Right lobe of liver (tissue), 6 donors: ENCODE measurements at places on chromosomes 13 and 19. TPM values are rescaled to one million over a fixed set of nuclear protein-coding genes. Genes with fewer than 3 reads are reported as not detected.
A peak's percentile ranks its signal among the peaks of the same experiment; 100 is the strongest.

The ZIC5 gene
- total RNA-seq = not detected

The LILRB3 gene
- 8.1 TPM for total RNA-seq

DNA sequence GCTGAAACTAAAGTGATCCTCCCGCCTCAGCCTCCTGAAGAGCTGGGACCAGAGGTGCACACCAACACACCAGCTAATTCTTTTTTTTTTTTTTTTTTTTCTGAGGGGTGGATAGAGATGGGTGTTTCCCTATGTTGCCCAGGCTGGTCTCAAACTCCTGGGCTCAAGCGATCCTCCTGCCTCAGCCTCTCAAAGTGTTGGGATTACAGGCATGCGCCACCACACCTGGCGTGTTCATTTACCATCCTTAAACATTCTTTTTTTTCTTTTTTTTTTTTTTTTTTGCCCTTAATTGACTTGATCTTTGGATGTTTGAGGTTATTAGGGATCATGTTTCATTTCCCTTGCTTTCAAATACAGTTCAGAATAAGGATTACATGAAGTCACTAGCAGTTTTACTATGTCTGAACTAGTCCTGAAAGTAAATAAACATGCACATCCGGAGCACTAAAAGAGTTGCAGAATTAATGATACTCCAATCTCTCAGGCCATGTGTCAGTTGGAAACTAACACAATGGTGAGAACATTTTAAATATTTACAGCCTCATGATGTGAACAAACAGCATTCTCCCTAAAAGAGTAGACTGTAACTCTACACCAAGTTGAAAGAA, 10.2 kb downstream of the UTP14C start:
- H3K27ac ChIP-seq = no peak overlapping the region
- no peaks in the 10 kb centered on the region for H3K4me1 ChIP-seq
- no peaks in the 10 kb centered on the region for H3K36me3 ChIP-seq

DNA sequence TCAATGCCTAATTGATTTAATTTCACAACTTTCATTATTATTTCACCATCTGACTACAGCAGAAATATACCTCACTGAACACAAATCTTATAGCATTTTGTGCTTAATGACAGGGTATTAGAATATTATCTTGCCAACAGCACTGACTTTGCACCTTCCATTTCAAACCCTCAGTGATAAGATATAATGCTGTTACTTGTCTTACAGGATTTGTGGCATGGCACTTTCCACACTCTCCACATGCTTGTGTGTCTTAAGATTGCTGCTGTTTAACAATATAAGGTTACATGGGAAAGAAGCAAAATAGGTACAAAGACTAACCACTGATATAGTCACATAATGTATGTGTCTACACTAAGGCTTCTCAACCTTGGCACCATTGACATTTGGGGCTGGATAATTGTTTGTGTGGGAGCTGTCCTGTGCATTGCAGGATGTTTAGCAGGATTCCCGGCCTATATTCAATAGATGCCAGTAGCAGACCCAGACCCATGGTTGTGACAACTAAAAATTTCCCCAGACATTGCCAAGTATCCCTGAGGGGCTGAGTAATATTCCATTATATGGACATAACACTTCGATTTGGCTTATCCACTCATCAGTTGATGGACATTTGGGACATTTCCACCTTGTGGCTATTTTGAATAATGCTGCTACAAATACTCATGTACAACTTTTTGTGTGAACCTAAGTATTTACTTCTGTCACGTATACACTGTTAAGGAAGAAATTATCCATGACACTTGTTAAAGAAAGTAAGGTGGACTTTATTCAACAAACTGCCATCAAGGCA, 5.7 kb upstream of the DIAPH3 start:
- H3K4me3 ChIP-seq = no peak overlapping the region
- H3K4me1 ChIP-seq = no peaks in the 10 kb centered on the region
- no peak for DNase-seq
- H3K36me3 ChIP-seq = no peaks in the 10 kb centered on the region
- no peak overlapping the region for H3K27ac ChIP-seq

The ZNF865 gene
- 4.6 TPM for total RNA-seq

DNA sequence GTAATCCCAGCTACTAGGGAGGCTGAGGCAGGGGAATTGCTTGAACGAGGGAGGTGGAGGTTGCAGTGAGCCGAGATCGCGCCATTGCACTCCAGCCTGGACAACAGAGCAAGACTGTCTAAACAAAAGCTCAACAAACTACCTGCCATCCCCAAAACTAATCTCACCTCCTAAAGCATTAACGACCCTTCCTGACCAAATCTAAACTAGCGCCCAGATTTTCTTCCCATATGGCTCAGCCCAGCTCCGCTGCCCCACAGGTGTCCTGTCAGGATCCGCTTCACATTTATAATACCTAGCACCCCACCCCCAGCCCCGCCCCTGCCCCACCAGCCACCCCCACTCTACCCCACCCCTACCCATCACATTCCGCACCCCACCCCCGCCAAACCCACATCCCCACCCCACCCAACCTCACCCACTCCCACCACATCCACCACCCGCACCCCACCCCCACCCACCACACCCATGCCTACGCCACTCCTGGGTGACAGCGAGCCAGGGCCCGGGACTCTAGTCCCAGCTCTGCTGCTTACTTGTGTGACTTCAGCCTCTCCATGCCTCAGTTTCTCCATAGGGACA, 599 bp downstream of the C19orf12 start:
- no peaks in the 10 kb centered on the region for H3K4me1 ChIP-seq
- no peak for DNase-seq

DNA sequence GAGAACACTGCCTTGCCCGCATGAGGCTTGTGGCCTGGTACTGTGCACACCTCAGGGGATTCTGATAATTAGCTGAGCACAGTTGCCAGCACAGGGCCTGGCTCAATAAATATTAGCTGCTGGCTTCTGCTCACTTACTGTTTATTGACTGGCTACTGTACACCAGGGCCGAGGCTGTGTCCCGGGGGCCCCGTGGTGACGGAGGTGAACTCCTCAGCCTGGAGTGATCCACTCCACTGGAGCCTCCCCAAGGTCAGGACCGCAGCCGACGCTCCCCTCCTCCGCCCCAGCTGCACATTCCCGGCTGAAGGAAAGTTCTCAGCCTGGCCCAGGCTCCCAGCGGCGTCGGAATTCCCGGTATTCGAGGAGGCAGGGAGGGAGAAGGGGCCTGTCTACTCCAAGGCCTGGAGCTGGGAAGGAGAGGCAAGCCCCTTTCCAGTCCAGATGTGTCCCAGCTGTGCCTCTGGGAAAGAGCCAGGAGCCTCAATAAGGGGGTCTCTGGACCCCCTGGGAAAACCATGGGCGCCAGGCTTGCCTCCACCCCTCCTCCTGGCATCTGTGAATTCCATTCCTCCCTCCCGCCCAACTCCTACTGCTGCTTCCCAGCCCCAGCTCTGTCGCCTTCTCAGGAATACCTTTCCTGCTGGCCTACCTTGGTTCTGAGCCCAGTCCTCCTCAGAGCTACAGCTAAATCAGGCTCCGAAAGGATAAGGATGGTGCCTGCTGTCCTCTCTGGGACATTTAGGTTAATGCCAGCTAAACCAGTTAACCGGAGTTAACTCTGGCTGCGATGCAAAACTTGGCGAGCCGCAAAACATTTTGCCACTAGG, 7.3 kb downstream of the RPS16 start:
- H3K27me3 ChIP-seq = no peaks in the 10 kb centered on the region
- H3K36me3 ChIP-seq = peaks cover 10% of the 10 kb centered on the region
- H3K4me1 ChIP-seq = no peaks in the 10 kb centered on the region
- no peak for DNase-seq
- no peak overlapping the region for H3K27ac ChIP-seq

GRCh38 chr19:4493104-4493928, 21.2 kb downstream of the HDGFL2 start:
- H3K4me1 ChIP-seq = no peaks in the 10 kb centered on the region
- no peaks in the 10 kb centered on the region for H3K27me3 ChIP-seq
- peaks cover 23% of the 10 kb centered on the region for H3K36me3 ChIP-seq
- H3K27ac ChIP-seq = no peak overlapping the region
- no peak overlapping the region for H3K4me3 ChIP-seq

The C1QTNF9B gene
- not detected for total RNA-seq

DNA sequence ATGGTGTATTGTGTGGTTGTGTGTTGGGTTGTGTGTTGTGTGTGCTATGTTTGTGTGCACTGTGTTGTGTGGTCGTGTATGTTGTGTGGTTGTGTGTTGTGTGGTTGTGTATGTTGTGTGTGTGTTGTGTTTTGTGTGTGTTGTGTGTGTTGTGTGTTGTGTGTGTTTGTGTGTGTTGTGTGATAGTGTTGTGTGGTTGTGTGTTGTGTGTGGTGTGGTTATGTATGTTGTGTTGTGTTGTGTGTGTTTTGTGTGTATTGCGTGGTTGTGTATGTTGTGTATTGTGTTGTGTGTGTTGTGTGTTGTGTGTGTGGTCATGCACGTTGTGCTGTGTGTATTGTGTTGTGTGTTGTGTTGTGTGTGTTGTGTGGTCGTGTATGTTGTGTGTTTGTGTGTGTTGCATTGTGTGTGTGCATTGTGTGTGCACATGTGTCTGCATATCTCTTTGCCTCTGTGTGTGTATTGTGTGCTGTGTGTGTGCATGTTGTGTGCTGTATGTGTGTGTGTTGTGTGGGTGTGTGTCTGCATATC, 2.9 kb downstream of the C3 start:
- no peaks in the 10 kb centered on the region for H3K27me3 ChIP-seq
- H3K36me3 ChIP-seq = peaks cover under 1% of the 10 kb centered on the region
- DNase-seq = no peak
- peak overlapping the region; percentile 40 for H3K4me3 ChIP-seq
- peaks cover 20% of the 10 kb centered on the region for H3K4me1 ChIP-seq
